Dermis blood vessel endothelial cell (primary cell): ENCODE measurements at places on chromosomes 7 and 10.
A peak's percentile ranks its signal among the peaks of the same experiment; 100 is the strongest.

DNA sequence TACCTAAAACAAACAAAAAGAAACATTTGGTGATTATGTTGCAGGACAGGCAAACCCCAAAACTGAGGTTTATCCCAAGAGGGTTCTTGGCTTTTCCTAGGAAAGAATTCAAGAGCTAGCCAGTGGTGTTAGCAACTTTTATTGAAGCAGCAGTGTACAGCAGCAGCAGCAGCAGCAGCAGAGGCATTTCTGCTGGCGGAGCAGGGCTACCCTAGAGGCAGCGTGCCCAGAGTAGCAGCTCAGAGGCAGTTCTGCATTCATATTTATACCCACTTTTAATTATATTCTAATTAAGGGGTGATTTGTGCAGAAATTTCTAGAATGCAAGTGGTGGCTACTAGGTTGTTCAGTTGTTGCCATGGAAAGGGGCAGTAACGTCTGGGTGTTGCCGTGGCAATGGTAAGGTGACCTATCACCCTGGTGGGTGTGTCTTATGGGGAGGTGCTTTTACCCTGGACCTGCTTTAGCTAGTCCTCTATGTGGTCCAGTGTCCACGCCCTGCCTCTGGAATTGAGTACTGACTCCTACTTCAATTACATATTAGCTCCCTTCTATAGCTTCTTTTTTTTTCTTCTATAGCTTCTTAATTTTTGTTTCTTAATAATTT lies 53.9 kb downstream of the VCL start:
- no peak for DNase-seq

- DNase-seq, result no peak
Measured at GRCh38 chr7:99124236-99124635, 19.7 kb downstream of the SMURF1 start.

DNA sequence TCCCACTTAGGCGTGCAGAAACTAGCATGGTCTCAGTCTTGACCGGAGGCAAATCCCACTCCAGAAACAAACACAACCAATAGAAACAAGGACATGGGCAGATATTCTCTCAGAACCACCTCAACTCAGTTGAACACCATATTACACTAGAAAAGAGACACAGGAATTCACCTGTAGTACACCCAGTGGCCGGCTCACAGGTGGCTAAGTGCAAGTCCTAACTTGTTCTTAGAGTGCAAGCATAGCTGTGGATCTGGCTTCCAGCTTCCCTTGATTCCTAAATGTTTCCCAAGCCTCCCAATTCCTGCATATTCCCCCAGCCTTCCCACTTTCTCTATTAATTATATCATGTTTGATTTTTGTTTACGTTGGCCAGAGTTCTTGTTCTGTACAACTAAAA lies 164.4 kb downstream of the TPK1 start:
- no peak for DNase-seq

DNA sequence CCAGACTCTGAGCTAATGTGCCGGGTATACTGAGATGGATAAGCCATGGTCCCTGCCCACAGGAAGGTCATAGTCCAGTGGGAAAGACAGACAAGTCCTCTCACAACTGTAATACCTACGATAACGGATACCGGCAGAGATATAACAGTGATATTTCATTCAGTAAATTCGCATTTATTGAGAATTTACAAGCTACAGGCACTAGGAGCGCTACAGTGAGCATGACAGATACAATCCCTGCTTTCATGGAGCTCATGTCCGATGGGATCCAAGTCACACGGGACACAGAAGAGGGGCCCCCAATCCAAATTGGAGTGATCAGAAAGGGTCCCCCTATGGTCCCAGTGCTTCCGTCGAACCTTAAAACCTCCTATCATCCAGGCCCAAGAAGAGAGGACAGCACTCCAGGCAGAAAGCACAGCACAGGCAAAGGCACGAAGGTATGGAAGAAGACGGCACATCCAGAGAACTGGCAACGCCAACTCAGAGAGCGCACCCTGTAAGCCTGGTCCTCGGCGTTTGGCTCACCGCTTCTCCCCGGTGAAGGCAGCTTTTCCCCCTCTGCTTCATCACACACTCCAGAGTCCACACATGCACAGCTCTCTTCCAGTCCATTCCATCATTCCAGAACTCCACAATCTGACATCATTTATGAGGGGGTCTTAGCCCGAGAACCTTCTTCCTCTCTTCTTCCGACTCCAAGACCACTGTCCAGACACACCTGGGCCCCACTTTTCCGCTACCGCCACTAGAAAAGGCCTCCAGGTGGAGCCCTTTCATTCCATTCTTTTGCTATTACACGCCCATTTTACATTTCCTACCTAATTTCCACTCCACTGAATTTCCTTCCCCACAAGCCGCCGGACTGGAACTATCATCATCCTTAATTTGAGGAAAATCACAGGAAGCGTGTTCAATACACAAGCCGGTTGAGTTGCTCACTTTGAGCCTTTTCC lies 47.8 kb upstream of the NKX2-3 start:
- no peak for DNase-seq

DNA sequence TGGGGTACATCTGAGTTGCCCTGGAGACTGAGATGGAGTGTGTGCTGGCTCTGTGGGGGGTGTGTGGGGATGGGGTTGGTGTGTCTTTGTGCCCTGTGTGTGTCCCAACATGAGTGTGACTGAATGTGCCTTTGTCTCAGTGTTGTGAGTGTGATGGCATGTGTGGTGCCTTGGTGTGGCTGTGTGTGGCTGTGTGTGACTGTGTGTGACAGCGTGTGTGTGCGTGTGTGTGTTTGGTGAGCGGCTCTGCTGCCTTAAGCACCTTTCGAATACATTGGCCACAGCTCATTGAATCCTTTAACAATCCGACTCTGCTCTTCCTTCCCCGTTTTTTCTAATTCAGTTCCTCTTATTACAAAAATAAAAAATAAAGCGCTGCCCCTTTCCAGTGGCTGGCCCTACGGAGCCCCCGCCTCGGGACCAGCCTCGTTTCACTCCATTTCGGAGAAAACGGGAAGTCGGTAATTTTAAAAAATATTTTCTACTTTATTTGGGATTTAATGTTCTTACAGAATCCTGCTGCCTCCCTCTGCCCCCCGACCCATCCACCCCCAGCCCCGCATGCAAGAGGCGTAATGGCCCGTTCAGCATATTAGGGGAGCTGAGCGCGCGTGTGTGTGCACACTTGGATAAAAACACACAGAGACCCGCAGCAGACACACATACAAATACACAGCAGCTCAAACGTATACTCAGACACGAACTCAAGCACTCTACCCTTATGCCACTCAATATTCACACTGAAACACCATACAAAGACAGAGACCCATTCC lies 35.5 kb downstream of the HIF1AN start:
- DNase-seq, result no peak

- no peak for DNase-seq
Measured at GRCh38 chr7:29502133-29502532, 61.5 kb upstream of the PRR15 start.

DNA sequence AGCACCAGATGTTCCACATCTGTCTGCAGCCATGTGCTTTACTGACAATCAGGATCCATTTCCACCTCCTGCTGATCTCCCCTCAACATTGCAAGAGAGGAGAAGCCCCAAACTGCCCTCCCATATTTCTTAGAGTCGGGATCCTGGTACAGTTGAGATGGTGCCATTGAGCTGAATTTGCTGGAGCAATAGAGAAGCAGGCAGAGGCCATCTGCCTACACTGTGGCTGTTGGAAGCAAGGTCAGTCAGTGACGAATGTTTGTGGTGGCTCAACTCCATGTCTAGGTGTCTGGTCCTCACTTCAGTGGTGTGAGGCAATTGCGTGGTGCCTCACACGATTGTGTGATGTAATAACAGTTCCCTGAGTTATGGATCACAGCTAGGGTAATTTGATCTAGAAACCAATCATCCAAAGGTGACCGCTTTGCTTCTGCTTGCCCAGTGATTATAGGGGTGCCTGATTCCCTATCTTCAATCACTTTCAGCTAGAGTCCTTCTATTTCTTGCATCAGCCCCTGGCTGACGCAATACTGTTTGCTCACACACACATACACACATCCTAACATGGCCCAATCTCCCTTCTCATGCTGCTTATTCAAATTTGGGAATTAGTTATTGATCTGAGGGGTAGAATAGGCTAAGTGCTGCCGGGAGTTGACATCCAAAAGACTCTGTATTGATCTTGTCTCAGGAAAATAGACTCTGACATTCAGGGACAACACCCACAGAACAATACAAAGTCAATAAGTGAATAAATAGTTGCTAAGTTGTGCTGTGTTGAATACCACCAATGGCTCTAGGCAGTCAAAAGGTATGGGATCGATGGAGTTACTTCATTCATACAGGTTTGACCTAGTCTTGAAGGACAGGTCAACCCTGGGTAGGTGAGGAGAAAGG lies 46.1 kb upstream of the SLC35B4 start:
- DNase-seq, result no peak

GRCh38 chr10:102652170-102652916 lies 8.1 kb downstream of the TRIM8 start:
- no peak for DNase-seq

GRCh38 chr10:14665865-14666857 lies 108.5 kb downstream of the FAM107B start:
- peak; percentile 19 for DNase-seq

DNA sequence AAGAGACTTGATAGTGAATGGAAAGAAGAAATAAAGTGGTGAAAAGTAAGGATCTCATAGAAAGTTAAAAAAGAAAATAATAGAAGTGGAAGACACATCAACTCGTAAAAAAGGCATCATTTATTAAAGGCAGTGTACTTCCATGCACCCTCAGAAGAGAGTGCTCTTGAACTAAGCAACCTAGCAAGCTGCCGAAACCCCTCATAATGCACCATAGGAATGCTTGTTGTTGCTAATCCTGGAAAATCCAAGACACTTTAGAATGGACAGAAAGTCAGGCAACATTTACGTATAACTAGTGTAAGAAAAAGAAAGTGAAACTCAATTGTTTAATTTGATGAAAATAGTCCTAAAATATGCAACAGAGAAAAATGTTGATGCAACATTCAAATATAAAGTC lies 12.8 kb downstream of the TFPI2 start:
- peak; percentile 6 for DNase-seq

DNA sequence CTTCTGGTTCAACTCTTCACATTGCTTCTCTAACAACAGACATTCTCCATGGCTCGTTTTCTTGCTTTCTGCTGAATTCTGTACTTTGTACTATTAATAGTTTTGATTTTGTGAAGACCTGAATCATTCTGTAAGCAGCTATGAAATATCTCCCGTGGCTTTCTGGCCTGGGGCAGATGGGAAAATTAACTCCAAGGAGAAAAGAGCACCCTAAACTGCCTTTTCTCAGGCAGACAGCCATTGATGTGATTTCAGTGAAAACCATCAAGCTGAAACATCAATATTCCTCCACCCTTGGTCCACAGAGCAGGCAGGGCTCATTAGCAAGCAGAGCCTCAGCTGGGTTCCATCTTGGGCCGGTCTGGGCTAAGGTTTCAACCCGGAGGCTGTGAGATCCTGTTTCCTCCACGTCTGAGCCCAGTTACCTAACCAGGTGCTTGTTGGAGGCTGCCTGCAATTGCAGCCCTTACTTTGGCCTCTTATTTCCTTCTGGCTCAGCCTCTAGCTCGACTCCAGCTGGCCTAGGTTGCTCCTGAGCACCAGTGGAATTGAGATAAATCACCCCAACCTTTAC lies 21.1 kb upstream of the EZH2 start:
- DNase-seq, result no peak

DNA sequence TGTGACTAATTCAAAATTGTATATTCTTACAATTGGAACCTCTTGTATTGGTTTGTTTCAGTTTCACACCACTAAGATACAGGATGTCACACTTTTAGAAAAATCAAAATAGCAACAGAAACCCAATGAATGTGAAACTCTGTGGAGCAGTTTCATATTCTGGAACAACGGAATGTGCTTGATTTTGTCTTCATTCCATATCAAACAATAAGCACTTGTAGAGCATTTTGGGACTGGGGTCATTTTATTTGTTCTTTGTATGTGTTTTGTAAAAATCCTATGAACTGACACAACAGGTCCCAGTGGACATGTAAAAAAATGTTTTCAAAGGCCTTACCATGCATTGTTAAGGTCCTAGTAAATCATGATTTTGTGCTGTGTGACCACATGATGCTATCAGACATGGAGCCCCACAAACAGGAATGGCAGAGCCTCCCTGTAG lies 123.1 kb downstream of the DKK1 start:
- DNase-seq, result no peak

- DNase-seq, result no peak
Measured at GRCh38 chr10:117631276-117632145, 89.0 kb downstream of the EMX2 start.
